ENCODE measurements at places on chromosomes 1 and 21.

DNA sequence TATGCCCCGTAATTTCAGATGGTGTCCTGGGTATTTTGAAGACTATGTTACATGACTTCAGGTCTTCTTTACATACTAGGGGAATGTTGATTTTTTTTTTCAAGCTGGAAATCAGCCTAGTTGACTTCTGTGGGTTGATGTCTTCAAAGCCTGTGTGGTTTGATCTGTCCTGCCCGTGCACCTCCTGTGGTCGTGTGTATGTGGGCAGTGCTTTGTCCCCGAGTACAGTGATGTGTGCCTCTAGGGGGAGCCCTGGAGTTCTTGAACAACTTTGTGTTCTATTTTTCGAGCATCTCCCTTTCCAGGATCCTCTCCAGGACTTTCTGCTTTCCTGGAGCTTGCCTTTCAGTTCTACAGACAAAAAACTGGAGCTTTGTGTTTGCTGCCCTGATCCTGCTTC is 28.9 kb downstream of the OBSCN start:
- DNase-seq, result peak; percentile 42

DNA sequence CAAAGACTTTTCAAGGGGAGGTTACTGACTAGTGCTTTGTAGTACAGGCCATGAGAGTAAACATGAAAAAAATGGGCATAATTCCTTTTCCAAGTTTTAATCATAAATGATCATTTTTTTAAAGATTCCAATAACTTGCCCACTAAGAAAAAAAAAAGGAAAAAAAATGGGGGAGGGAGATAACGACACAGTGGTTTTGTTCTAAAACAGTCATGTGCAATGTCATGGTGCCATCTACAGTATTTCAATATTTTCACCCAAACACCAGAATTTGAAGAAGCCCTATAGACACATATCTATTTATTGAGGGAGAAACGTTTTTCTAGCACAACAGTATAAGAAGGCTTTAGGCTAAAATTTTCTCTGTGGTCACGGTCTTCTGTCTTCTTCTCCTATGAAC is 250.2 kb downstream of the LTN1 start:
- DNase-seq, result no peak

- DNase-seq, result no peak
Measured at GRCh38 chr1:55483523-55483922, 268.4 kb upstream of the USP24 start.

DNA sequence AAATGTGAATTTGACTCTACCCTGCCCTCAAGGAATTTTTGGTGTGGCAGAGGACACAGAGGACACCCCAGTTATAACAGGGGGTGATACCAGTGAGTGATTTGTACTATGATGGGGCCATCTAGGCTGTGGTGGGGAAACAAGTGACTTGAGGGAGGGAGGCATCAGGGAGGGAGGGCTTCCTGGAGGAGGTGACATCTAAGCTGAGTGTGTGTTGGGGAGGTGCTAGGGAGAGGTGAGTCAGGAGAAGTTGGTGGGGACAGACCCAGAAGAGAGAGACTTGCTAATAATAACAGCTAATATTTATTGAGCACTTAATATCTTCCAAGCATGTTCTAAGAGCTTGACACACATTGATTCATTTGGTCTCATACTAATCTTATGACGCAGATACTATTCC is 19.9 kb upstream of the TTC4 start:
- no peak for DNase-seq

DNA sequence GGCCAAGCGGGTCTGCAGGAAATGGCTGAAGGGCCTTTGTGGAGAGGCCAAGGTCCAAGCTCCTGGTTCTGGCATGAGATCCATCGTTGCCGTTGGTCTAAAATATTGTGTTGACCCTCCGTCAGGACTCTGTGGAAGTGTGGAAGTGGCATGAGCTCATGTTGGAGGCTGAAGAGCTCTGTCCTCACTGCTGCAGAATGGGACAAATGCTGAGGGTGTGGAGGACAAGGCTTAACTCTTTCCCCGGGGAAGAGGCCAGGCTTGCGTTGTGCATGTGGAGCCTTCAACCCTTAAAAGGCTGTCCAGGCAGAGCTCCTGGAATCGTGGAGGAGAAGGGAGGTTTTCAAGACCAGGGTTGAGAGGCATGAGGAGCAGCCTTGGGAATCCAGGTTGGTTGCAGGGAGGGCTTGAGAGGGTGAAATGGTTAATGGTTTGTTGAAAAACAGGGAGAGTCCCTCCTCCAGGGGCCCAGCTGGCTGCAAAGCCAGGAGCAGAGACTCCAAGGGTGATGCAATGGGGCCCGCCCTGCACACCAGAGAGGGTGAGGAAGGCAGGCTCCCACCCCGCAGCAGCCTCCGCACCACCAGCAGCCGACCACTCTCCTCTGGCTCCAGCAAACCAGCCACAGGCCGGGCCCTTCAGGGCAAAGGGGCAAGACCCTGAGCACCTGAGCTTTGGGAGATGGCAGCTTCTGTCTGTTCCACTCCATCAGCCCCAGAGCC is 6.7 kb upstream of the AHCYL1 start:
- DNase-seq, result no peak

DNA sequence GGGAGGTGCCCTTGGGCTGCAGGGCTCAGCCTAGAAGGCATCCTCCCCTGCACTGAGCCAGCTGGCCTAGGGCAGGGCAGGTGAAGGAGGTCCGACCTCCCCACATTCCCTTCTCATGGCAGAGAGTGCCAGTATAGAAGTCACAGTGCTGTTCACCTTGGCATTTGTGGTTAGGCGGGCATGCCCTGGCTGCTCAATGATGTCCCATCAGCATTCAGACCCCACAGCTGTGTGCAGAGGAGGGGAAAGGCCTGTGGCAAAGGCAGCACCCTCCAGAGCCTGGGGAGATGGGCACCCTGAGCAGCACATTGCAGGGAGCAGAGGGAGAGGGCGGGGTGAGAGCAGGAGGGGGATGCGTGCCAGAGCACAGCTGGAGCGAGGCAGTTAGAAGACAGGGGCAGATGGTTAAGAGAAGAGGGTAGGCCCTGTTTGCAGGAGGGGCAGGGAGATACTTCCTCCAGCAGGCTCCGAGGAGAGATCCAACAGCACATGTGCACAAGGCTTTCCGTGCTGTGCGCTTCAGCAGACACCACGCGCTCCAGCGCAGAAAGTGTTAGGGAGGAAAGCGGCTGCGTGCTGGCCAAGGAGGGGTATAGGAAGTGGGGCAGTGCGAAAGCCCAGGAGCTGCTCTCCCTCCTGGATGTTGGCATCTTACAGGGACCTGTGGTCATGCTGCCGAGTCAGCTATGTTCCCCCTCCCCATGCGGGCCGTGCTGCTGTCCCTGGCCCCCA is 43.7 kb upstream of the COL6A1 start:
- DNase-seq, result no peak

DNA sequence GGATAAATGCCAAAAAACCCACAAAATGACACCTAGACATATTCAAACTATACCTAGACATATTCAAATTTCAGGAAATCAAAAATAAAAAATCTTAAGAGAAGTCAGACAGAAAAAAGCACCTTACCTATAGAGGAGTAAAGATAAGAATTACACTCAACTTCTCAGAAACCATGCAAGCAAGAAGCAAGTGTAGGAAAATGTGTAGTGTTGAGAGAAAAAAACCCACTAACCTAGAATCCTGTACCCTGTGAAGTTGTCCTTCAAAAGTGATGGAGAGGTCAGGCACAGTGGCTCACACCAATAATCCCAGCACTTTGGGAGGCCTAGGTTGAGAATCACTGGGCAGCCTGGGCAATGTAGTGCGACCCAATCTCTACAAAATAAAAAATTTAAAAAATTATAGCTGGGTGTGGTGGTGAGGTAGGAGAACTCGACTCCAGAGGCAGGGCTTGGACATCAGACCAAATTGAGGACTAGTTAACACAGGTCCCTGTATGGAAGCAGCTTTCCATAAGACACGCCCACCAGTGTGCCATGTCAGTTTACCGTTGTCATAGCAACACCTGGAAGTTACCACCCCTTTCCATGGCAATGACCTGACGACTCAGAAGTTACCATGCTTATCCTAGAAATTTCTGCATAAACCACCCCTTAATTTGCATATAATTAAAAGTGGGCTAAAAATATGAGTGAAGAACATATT is 20.7 kb downstream of the PDIK1L start:
- no peak for DNase-seq

GRCh38 chr1:189103956-189104355 is 1373.7 kb downstream of the BRINP3 start:
- DNase-seq, result peak; percentile 2

DNA sequence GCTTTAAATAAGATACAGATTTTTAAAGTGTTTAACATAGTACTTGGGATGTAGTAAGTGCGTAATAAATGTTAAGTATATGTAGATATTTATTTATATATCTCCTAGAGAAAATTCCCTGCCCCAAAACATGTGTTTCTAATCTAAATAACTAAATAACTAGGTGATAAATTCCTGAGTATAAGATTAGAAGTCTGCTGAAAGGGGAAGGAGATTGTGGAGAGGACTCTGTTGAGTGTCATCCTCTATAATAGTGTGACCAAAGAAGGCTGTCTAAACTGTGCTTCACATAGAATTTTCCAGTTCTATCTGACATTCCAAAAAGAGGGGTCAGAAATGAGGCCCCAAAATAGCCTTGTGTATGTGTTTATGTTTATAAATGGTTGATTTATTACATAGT is 590.5 kb upstream of the ADAMTS5 start:
- DNase-seq, result no peak

DNA sequence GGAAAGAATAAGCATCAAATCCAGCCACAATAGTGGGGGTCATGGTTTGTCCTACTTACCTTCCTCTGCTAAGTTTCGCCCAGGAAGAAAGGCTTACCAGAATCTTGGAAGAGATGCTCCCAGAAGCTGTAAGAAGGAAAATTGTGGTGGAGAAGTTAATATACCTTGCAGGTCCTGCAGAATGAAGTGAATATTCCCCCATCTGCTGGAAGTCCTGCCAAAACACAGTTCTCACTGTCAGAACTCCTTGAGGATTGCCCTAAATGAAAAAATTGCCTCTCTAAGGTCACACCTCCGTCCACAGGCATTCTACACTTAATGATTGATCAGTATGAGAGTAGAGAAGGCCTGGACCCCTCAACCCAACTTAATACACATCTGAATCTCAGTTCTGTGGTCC is 78.4 kb upstream of the RGS21 start:
- no peak for DNase-seq

- DNase-seq, result no peak
Measured at GRCh38 chr1:240538776-240539430, 73.1 kb downstream of the GREM2 start.

- peak; percentile 32 for DNase-seq
Measured at GRCh38 chr1:12231276-12231595, 1.4 kb downstream of the VPS13D start.

GRCh38 chr1:223831755-223832636 is 13.8 kb downstream of the TP53BP2 start:
- peak; percentile 74 for DNase-seq

DNA sequence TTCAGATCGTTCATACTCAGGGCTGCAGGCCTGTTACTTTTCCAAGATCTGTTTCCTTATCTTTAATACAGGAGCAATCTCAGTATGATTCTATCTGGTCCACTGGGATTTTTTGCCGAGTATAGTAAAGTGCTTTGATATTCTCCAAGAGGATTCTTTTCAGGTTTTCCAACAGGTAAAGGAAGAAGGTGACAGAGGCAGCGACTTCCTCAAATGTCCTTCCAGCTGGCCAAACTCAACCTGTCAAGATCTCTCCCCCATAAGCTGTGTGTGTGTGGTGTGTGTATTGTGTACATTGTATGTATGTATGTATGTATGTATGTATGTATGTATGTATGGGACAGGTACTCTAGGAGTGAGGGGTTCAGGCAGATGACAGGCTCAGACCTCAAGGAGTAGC is 1.1 kb downstream of the AKR1A1 start:
- DNase-seq, result no peak

GRCh38 chr1:114286179-114286578 is 132.5 kb upstream of the SYT6 start:
- DNase-seq, result no peak

DNA sequence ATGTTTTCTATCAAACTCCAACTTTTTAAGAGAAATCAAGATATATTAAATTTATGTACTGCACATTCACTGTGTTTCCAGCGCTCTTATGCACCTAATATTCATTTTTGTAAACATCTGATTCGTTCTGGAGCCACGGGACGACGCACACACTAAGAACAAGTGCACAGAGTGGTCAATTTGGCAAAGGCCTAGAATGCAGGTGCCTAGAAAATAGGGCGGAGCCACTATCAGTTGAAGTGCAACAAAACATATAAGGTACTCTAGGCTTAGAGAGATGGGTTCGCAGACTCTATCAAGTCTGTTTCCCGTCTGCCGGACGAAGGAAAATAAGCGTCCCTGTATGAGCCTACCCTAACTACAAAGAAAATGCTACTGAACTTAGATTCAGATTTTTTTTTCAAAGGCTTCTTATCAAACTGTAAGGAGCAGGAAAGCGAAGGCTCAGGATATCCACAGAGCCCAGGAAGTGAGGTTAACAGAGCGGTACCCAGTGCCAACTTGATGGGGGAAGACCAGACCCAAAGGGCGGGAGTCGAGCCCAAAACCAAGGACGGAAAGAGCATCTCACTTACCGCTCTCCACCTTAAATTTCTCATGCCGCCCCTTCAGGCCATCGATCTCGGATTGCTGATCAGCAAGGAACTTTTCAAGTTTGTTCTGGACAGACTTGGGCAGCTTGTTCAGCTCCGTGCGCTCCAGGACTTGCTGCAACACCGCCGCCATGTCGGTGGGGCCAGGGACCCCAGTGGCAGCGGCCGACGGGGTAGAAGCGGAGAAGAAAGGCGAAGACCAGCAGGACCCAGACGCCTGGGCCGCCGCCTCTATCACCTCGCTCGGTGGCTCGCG is 526 bp downstream of the TPR start:
- peak; percentile 48 for DNase-seq

GRCh38 chr1:229205854-229206253 is 65.1 kb upstream of the RAB4A start:
- DNase-seq, result no peak

Measured in kidney tubule cell (primary cell).